Activated CD8-positive, alpha-beta memory T cell treated with anti-CD3 and anti-CD28 coated beads for 24 hours (primary cell): ENCODE measurements at places on chromosomes 16 and 17.

DNA sequence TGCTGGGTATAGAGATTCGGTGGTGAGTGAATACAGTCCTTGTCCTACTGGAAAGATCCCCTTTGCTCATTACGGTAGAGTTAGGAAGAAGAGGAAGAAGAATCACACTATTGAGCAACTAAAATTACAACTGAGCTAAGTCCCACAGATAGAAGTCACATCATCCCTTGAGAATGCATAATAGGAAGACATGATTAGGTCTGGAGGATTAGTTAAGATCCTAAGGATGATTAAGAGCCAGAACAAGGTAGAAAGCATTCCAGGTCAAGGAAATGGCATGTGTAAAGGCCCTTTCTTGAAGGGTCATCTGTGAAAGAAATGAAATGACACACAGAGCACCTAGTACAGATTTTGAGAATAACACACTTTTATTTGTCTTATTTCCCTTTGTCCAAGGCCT lies 503.5 kb downstream of the HAPSTR1 start:
- DNase-seq: no peak

GRCh38 chr17:48262982-48263730 lies 155.6 kb downstream of the SNX11 start:
- DNase-seq: no peak

- DNase-seq: no peak
Measured at GRCh38 chr17:38628441-38628840, 22.7 kb upstream of the SRCIN1 start.

DNA sequence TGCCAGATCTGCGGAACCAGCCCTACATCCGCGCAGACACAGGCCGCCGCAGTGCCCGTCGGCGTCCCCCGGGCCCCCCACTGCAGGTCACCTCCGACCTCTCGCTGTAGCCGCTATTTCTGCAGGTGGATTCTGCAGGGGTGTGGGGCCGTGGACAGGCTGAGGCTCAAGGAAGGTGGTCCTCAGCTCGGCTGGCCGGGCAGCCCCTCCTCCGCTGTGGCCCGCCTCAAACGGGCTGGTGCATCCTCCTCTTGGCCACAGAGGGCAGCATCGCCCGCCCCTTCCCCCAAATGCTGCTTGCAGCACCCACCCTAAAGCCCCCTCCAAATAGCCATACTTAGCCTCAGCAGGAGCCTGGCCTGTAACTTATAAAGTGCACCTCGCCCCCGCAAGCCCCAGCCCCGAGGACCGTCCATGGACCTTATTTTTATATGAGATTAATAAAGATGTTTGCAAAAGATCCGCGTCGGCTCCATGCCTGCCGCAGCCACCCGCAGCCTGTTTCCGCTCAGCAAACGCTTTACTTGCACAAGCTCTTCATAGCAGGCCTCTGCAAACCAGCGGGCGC lies 14.9 kb downstream of the SPATA32 start:
- DNase-seq: no peak

DNA sequence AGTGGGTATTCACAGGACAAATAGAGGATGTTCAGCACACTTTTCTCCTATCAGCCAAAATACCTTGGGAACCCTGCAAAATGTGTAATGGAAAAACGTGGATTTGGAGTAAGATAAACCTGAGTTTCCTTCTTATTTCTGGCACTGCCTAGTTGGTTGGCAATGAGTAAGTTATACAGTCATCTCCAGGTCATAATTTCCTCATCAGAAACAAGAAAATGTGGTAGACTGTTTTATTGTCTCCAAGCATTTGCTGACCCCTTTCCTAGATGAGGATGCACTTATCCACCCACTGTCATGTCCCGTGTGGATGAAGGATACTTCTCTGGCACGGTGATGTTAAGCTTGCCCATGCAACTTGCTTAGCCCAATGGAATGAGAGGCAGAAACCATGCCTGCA lies 458.0 kb downstream of the KIF2B start:
- no peak for DNase-seq

DNA sequence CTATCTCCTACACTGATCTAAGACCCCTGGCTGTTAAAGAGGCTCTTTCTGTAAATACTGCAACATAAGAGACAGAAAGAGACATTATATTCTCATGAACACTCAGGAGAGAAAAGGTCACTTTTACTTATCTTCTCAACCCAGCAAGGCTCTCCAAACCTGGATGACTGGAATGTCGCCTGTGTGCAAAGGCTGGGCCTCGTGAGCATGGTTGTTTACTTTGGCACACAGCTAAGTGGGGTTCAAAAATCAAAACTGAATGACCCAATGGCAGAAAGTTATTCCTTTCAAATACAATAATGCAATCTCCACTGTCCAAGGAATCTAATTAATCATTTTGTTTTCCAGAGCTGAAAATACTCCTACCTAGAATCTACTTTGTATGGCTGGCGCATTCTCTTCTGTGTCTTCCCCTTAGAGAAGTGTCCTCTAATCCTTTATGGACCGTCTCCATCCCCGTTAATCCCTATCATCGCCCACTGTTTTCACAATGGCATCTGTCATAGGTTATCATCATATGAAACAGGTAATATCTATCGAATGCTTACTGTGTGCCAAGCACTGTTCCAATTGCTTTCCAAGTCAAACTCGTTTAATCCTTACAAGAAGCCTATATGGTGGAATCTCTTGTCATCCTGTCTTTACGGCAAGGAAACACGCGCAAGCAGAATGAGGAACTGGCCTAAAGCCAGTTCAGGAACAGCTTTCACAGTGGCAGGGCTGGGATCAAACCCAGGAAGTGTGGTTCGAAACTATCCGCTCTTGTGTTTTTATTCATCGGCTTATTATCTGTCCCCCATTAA lies 1.3 kb downstream of the SLX4 start:
- no peak for DNase-seq

- peak; percentile 81 for DNase-seq
Measured at GRCh38 chr17:81519284-81520020, 6.9 kb upstream of the ACTG1 start.

GRCh38 chr16:84209989-84210388 lies 19.0 kb downstream of the ADAD2 start:
- DNase-seq: no peak
